ENCODE measurements at places on chromosomes 2 and 18.
A peak's percentile ranks its signal among the peaks of the same experiment; 100 is the strongest.

GRCh38 chr2:188046437-188046836, 245.2 kb upstream of the GULP1 start:
- DNase-seq = no peak

DNA sequence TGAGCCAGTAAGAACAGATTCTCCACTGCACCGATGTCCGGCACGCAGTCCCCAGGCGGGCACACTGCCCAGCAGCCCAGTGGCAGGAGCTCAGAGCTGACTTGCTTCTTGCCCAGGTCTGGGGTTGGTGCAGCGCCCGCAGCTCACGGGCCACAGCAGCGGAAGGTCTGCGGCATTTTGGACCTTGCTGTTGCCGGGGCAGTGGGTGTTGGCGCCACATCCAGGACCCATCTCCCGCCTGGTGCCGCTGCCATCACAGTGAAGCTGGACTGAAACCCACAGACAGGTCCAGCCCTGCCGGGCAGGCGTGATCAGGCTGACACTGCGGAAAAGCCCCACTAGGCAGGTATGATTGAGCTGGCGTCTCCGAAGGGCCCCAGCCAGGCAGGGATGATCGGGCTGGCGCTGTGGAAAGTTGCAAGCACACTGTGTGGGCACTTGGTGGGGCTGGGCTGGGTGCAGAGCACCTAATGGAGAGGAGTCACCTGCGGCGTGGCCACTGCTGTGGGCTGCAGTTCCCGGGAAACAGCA, 75.5 kb downstream of the SLC66A2 start:
- no peak for DNase-seq

GRCh38 chr18:76450452-76451395, 44.3 kb downstream of the ZNF516 start:
- no peak for DNase-seq

GRCh38 chr2:8679567-8679826, 2.4 kb upstream of the ID2 start:
- no peak for DNase-seq

- no peak for DNase-seq
Observed at GRCh38 chr2:55431982-55432627, 12.4 kb upstream of the CCDC88A start.

- DNase-seq = no peak
Observed at GRCh38 chr18:12460874-12461273, 53.1 kb downstream of the PRELID3A start.

GRCh38 chr2:234996069-234996940, 44.5 kb downstream of the SH3BP4 start:
- no peak for DNase-seq

GRCh38 chr18:13359210-13359609, 140.7 kb downstream of the LDLRAD4 start:
- no peak for DNase-seq

- DNase-seq = no peak
Observed at GRCh38 chr2:207155516-207156444, 10.0 kb downstream of the KLF7 start.

DNA sequence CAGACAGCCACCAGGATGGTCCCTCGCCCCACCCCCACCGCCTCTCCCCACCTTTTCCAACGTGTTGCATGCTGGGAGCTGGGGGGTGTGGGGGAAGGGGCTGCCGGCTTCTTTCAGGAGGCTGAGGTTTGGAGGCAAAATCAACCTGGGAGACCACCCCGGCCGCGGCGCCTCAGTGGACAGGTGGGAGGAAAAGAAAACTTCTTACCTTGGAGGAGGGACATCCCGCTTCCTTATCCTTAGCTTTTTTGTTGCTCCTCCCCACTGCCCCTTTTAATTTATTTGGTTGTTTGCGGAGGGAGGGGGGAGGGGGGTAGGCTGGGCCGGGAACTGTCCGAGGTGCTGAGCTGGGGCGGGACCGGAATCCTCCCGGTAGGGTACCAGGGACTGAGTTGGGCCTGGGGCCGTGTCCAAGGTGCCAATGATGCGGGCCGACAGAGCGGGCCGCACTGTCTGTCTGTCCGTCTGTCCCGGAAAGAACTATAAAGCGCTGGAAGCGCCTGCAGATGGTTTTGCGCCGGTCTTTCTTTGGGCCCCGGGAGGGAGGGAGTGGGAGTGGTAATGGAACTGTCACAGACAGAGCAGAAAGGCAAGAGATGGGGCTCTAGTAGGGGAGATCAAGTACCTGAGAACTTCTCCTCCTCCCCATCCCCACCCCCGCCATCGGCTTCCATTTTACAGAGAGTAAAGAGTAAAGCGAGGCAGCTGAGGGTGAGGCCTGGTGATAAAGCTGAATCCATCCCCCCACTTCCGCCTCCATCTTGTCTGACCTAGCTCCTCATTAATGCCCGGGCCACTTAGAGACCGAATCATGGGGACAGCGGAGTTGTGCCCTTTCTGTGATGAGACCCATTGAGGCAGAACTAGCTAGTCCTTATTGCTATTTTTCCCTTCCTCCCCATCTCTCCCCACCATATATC, 2.4 kb downstream of the CDK5R2 start:
- DNase-seq = no peak

DNA sequence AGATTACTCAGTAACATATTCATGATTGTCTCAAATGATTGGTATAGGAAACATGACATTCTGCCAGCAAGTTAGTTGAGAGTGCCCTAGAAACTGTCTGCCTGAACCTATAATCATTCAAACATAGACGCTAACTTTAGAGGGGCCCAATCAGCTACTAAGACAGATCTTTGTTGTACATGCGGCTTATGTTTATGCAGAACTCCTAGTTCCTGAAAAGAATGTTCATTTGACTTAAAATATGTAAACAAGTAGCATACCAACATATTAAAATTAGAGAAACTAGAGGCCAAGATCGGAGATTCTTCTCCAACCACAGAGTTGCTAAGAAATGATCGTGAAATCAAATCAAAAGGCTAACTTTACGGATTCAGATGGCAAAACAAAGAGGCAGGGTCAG, 4.2 kb upstream of the METAP1D start:
- no peak for DNase-seq

DNA sequence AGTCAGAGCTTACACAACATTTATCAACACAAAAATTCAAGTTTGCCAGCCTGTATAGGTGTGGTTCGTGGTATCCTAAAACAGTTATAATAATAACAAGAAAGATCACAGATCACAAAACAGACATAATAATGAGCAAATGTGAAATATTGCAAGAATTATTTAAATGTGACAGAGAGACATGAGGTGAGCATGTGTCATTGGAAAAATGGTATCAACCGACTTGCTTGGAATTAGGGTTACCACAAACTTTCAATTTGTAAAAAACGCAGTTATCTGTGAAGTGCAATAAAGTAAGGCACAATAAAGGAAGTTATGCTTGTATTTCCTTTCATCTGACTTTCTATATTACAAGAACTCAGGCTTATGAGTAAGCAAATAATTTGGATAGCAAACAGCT, 116.8 kb downstream of the IKZF2 start:
- DNase-seq = no peak

DNA sequence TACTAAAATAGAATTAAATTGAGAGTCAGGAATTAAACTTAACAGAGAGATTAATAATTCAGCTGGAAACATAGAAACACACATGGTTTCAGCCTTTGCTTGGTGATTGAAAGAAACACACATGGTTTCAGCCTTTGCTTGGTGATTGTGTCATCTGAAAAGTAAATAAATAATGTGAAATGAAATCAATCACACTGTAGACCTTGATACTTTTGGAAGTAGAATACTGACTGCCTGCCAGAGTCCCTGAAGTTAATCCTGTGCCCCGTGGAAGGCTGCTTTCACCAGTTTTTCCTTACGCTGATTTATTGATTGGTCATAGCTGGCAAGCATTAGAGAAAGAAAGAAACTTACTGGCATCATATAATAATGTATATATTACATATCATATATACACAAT, 1252.7 kb upstream of the FAM98A start:
- no peak for DNase-seq

DNA sequence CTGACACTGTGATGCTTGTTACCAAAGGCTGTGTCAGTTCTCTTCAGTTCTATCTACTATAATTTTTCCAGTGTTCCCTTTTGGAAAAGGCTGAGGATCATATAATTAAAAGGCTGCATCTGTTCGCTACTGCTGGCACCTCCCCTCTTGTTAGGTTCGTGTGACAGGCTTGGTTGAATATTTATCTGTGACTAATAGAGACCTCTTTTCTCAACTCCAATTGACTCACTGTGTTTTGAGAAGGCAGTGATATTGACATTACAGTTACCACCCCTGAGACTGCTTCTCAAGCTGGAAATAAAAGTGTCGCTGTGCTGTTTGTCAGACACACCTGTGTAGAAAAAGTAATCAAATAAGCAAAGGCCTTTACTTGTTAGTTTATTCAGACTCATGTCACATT, 205.5 kb upstream of the KCNH7 start:
- no peak for DNase-seq

GRCh38 chr2:141929331-141930252, 201.2 kb downstream of the LRP1B start:
- DNase-seq = no peak

- no peak for DNase-seq
Observed at GRCh38 chr18:62485684-62486083, 37.1 kb upstream of the ZCCHC2 start.

GRCh38 chr2:11537951-11538350, 4.1 kb downstream of the GREB1 start:
- DNase-seq = no peak

DNA sequence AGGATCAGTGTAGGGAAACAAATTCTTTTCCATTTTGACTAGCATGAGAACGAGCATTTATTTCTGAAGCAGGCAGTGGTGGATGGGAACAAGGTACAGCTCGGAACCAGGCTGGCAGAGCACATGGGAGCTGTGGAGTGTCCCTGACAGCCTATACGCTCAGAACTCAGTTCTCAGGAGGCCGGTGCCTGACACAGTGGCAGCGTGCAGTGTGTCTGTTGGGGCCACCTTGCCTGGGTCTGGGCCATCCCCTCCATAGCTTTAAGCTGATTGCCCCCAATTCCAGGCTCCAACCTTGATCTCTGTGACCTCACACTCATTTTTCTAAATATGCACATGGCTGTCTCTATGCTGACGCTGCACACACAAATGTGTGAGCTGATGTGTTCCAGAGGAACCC, 54.5 kb upstream of the ATG16L1 start:
- DNase-seq = no peak

- no peak for DNase-seq
Observed at GRCh38 chr2:30465171-30465545, 18.1 kb downstream of the LCLAT1 start.

GRCh38 chr18:50679056-50679455, 119.2 kb downstream of the MAPK4 start:
- no peak for DNase-seq

DNA sequence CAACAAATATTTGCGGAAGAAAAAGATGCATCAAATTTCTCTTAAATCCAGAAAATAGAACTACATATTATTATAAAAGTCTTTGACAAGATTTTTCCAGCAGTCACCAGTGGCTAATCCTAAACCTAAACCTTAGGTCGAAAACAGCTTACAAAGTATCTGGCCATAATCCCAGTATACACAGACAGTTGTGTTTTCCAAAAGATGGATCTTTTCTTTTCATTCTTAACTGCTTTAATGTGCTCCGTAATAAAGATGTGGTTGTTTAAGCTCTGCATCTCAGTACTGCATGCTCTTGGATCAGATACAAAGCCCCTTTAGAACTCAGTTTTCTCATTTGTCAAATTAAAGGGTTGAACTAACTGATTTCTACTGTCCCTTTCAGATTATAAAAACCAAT, 247.8 kb downstream of the TXNL1 start:
- DNase-seq = no peak

GRCh38 chr2:160418398-160418765, 75.2 kb downstream of the RBMS1 start:
- no peak for DNase-seq

DNA sequence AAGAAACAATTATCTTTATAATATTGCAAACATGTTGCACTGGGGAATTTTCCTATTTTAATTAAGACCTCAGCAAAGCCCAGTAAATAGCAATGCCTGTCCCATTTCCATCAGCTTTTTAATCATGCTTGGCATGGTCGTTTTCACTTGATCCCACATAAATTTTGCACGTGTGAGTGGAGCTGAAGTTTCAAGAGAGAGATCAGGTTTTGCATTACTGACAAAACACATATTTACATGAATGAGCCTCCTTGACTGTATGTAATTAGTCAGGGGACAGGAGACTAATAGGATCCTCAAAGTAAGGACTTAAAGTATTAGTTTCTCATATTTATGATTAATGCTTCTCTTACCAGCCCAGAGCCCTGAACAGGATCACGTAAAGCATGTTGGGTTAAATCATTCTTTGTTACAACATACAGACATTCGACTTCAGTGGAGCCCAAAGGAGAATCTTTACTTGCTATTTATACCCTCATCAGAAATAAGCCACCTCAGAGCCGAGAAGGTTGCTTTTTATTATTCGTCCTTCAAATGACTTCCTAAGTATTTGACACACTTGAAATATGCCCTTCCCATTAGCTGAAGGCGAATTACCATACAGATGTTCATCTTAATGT, 711.3 kb downstream of the GALR1 start:
- no peak for DNase-seq

GRCh38 chr18:48153613-48154481, 223.4 kb upstream of the SMAD2 start:
- no peak for DNase-seq

GRCh38 chr2:215845839-215846586, 167.3 kb downstream of the MREG start:
- no peak for DNase-seq

GRCh38 chr2:84875213-84875560, 5.7 kb downstream of the TRABD2A start:
- DNase-seq = no peak

DNA sequence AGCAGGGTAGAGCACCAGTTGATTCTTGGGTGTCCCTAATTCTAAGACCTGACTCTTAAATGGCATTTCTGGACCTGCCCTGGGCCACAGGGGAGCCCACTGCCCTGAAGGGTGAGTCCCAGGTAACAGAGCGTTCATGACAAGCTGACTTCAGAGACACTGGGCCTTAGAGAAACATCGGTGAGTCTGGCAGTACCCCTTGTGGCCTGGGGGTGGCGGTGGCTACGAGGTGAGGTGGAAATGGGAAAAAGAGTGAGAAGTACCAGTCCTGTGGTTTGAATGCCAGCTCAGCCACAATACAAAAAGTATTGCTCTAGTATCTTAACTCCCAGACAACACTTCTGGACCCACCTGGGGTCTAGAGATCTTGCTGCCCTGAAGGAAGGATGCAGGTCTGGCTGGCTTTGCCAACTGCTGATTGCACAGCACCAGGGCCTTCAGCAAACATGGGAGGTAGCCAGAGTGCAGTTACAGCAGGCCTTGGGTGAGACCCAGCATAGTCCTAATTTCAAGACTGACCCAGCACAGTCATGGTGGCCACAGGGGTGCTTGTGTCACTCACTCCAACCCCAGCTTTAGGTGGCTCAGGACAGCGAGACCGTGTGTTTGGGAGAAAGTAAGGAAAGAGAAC, 44.5 kb downstream of the USP34 start:
- peak; percentile 59 for DNase-seq
